Aorta (tissue), 5 donors: ENCODE measurements at places on chromosomes 5 and 9. TPM values are rescaled to one million over a fixed set of nuclear protein-coding genes. Genes with fewer than 3 reads are reported as not detected.

Gene SPATA31A3
- not detected for polyA plus RNA-seq

Gene KLHL3
- 3.2 TPM for polyA plus RNA-seq

Gene SLC36A2
- not detected for polyA plus RNA-seq

Gene STKLD1
- polyA plus RNA-seq: not detected

Gene UNC5A
- not detected for polyA plus RNA-seq

Gene DRD1
- polyA plus RNA-seq: 2.1 TPM
